ENCODE measurements at places on chromosomes 7 and 10.

- no peak for DNase-seq
Measured at GRCh38 chr7:67696878-67697277, 700.2 kb downstream of the TYW1 start.

GRCh38 chr10:6124666-6125065 is 35.8 kb downstream of the RBM17 start:
- no peak for DNase-seq

DNA sequence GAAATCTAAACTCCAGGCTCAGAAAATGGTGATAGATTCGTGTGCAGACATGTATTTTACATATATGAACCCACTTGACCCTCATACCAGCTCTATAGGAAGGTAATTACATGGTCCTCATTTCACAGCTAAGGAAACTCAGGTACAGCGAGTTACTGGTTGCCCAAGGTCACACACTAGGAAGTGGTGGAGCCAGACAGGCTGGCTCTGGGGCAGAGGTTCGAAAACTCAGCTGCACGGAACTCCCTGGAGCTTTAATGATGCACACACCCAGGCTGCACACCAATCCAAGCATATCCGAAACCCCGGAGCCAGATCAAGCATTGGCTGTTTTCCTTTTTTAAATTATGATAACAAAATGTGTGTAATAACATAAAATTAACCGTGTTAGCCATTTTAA is 172.4 kb downstream of the COBL start:
- DNase-seq = no peak

GRCh38 chr7:139897422-139898090 is 68.5 kb downstream of the TBXAS1 start:
- DNase-seq = no peak

GRCh38 chr10:8073691-8074416 is 19.4 kb downstream of the GATA3 start:
- DNase-seq = no peak

GRCh38 chr10:119531067-119531466 is 11.5 kb downstream of the RGS10 start:
- DNase-seq = no peak

GRCh38 chr10:69290993-69291392 is 12.7 kb downstream of the HK1 start:
- no peak for DNase-seq

- peak; percentile 9 for DNase-seq
Measured at GRCh38 chr7:120550494-120551048, 277.6 kb downstream of the KCND2 start.

DNA sequence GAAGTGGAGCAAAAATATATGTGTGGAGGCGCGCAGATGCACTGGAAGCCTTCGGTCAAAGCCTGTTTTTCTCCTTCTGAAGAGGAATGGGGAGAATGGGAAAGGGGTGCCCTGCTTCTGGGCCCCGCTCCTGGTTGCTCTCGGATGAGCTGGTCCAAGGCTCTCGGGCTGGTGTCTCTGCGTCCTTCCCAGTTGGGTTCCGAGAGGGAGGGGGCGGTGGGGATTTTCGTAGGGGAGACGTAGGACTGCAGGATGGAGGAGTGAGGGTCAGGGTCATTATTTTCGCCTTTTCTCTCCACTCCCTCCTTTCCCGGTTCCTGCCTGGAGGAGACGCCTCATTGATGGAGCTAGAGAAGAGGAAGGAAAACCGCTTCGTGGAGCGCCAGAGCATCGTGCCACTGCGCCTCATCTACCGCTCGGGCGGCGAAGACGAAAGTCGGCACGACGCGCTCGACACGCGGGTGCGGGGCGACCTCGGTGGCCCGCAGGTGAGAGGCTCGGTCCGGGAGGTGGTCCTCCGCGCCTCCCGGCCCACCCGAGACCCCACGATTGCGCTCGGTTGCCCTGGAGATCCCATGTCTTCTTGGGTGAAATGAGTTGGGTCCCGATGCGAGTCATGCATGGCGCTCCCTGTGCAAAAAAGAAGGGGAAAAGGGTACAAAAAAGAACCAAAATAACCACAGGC is 790 bp downstream of the ADAM22 start:
- DNase-seq = no peak

- DNase-seq = no peak
Measured at GRCh38 chr7:91436655-91437054, 172.4 kb downstream of the FZD1 start.

GRCh38 chr10:21599582-21599981 is 65.5 kb downstream of the MLLT10 start:
- no peak for DNase-seq

- DNase-seq = no peak
Measured at GRCh38 chr7:28383975-28384374, 28.3 kb upstream of the CREB5 start.

DNA sequence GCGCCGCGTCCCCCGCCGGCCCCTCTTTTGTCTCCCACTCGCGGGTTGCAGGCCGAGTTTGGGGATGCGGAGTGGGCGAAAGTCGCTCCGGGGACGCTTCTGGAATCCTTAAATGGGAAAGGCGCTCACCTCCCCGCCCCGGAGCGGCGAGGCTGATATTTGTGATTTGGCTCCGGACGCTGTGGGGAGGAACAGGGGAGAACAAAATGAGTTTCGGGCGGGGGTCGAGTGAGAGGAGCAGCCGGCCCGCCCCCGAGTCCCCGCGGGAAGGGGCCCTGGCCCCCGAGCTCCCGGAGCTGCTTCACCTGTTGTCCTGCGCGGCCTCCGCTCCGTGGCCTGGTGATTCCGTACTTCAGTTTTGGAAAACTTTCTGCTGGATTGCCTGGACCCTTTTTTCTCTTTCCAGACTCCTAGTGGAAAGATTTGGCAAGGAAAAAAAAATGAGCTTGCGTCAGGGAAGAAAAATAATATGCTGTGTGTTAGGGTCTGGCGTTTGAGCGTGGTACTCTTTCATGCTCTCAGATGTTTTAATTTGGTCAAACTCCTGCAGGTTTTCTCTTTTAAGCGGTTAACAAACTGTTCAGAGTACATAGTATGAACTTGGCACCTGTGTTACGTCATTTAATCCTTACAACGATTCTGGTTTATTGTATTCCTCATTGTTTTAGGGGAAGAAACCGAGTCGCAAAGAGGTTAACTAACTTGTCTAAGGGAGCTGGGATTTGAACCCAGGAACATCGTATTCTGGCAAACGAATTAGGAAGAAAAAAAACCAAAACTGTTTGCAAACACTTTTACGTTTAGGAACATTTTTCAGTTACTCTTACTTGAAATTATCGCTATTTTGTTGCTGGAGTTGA is 924 bp downstream of the BMPR1A start:
- peak; percentile 45 for DNase-seq

GRCh38 chr10:104046651-104047050 is 39.0 kb downstream of the COL17A1 start:
- no peak for DNase-seq

DNA sequence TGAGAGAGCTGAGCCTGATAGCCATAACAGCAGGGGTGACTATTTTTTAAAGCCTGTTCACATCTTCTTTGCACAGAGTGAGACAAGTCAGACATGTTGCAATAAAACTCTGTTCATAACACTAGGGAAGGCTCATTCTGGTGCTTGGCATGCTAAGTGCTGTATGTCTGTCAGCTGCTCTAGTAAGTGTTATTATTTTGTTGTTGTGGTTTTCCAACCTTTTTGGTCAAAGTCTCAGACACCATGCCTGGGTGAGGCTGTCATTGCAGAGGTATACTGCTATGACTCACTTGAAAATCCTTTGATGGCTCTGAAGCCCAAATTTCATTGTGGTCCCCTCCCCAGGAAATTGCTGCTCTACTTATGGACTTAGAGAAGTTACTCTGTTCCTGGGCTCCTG is 129.7 kb downstream of the ADRA2A start:
- DNase-seq = no peak

DNA sequence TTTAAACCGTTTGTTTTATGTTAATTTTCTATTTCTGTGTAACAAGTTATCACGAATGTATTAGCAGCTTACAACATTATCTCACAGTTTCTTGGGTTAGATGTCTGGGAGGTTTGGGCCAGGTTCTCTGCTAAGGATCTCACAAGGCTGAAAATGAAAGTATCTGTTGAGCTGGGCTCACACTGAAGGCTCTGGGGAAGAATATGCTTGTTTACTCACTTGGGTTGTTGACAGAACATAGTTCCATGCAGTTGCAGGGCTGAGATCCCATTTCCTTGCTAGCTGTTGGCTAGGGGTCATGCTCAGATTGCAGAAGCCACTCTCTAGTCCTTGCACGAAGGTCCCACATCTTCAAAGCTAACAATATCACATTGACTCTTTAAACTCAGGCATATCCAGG is 266.6 kb upstream of the GNAI1 start:
- no peak for DNase-seq

DNA sequence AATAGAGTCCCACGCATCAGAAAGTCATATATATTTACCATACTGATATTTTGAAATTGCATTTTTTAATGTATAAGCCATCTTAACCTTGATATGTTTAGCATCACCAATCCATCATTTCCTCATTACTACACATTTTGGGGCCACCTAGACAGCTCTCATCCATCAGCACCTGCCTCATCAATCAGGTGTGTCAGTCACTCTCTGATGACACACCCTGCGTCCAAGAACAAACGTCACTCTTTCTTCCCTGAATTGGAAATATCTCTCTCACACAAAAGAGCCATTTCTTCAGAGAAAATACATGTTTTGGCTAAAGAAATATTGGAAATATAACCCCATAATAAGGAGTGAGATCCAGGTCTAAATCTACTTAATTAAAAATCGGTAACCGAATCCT is 38.9 kb upstream of the RSU1 start:
- no peak for DNase-seq

DNA sequence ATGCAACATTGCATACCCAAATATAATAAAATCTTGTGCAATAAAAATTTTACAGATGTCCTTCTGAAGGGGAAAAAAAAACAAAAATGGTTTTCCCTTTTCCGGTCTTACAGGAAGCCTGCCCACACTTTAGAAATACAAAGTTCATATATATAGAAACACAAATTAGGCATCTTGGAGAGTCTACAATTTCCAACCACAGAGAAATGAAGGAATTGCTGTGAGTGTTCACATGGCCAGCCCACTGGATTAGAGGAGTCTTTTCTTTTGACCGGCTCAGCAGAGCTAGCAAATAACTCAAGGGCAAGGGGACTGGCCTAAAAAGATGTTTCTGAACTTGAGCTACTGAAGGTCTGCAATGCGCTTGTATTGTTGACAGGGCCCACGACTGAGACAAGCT is 92.4 kb downstream of the GLI3 start:
- peak; percentile 36 for DNase-seq

DNA sequence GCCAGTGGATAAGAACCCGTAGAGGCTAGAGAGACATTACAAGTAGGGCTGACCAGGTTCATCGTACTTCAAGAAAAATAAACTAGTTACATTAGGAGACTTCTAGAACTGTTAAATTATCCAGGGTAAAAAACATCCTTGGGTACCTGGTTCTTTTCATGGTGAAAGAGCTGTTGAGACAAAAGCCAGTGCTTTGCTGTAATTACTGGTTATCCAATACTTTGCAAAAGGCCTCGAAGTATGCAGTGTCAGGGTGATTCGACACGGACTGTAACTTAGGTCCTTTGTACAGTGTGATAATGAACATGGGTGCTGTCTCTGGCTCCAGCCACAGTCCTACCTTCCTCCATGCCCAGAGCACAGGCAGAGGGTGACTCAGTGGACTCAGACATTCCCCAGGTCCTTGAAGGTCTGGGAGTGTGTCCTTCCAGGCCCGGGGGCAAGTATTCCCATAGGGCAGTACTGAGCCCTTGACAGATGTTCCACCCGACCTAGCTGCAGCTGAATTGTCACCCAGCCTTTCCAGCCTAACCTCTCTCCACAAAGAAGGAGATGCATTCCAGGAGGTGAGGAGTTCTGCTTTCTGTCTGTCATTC is 123.6 kb upstream of the TMEM72 start:
- DNase-seq = no peak

DNA sequence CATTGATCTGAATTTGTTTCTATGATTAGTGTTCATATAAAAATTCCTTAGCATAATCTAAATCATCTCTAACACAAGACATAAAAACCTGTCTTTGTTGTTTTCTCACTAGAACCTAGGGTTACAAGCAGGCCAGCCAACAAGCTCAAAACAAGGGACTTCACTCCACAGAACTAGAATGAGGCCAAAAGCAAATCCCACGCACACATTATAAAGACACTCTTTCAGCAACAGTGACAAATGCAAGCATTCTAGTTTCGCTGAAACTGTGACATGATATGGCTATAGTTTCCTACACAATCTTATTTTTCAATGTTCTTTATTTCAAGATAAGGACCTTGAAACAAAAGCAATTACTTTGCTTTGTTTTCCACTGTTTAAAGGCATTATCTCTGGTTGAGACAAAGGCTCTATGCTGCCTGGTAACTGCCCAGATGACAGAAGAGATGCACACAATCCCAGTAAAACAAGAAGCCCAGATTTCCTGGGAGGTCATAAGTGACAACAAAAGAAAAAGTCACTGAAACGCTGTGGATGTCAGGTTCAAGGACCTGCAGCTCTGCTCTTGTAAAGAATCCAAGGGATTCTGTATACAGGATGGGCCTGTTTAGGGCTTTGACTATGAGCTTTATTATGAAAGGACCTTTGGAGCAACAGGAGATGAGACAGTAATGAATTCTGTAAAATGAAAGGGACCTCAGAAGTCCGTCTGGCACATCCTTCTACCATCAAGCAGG is 105.3 kb downstream of the SORCS1 start:
- DNase-seq = no peak

- no peak for DNase-seq
Measured at GRCh38 chr7:138843632-138844580, 45.9 kb upstream of the ATP6V0A4 start.

GRCh38 chr10:33434933-33435332 is 100.5 kb upstream of the NRP1 start:
- no peak for DNase-seq

DNA sequence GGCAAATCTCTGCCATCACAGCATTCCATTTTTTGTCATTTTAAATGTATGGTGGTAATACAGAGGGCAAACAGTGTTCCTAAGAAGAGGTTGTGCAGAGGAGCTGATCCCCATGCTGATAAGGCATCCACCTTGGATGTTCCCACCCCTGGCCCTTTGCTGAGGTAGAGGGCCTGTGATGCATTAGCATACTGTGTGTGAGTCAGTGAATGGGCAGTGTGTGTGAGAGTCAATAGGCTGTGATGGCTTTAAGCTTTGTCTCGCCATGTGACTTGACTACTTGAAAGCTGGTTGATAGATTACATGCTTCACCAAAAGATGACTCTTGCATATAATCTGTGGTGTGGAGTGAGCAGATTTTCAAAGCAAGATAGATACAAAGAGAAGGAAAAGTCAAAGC is 81.3 kb downstream of the INSYN2A start:
- DNase-seq = no peak

GRCh38 chr7:82741493-82741892 is 297.9 kb upstream of the CACNA2D1 start:
- DNase-seq = no peak

GRCh38 chr7:69882269-69882668 is 284.0 kb downstream of the AUTS2 start:
- no peak for DNase-seq

DNA sequence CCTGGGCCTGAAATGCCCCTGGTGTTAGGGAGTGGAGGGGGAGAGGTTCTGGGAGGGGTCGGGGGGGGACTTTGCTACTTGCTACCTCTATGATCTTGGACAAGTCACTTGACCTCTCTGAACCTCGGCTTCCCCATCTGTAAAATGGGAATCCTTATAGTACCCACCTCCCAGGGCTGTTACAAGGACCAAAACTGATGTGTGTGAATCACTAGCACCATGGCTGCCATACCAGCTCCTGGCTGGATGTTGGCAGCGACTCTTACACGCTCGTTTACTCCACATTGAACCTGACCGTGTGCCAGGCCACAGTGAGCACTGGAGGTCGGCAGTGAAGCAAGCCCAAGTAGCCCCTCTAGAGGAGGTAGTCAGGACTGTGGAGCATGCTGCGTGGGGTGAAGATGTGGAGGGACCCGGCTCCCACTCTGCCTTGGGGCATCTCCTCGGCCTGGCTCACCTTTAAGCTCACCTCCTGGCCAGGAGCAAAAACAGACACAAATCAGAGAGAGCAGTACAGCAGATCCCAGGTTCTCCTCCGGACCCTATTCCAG is 28.9 kb downstream of the PPIF start:
- DNase-seq = no peak
